ENCODE measurements at places on chromosomes 6 and 20. TPM values are rescaled to one million over a fixed set of nuclear protein-coding genes. Genes with fewer than 3 reads are reported as not detected.
A peak's percentile ranks its signal among the peaks of the same experiment; 100 is the strongest.

- DNase-seq, result no peak
Observed at GRCh38 chr6:124982669-124983068, 20.4 kb downstream of the RNF217 start.

GRCh38 chr6:53811082-53811481 lies 16.3 kb downstream of the LRRC1 start:
- DNase-seq, result no peak

- no peak for DNase-seq
Observed at GRCh38 chr6:157813750-157814455, 9.1 kb upstream of the SNX9 start.

GRCh38 chr20:38809942-38810341 lies 4.4 kb downstream of the PPP1R16B start:
- DNase-seq, result no peak

- no peak for DNase-seq
Observed at GRCh38 chr6:14470671-14471070, 353.1 kb downstream of the CD83 start.

Gene BTN1A1
- not detected for total RNA-seq

Gene TTK
- total RNA-seq, result 32.6 TPM

Gene FAM209A
- 0.77 TPM for total RNA-seq

GRCh38 chr6:51266604-51267003 lies 447.9 kb downstream of the TFAP2B start:
- DNase-seq, result no peak

GRCh38 chr20:38725931-38726803 lies 1.9 kb downstream of the SLC32A1 start:
- no peak for DNase-seq

DNA sequence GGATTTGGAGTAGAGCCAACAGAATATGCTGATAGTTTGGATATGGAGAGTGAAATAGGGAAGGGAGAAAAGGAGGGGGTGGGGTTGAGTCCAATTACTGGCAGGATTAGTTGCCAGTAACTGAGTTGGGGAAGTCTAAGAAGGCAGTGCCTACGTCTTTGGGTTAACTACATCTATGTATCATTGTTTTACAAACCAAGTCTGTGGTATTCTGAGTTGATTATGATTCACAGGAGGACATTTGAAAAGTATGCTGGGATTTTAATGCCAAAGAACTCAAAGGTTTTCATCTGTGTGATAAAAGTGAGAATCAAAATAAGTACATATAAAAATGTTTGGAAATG lies 14.7 kb downstream of the DSE start:
- no peak for DNase-seq

Gene EYA4
- total RNA-seq, result not detected

DNA sequence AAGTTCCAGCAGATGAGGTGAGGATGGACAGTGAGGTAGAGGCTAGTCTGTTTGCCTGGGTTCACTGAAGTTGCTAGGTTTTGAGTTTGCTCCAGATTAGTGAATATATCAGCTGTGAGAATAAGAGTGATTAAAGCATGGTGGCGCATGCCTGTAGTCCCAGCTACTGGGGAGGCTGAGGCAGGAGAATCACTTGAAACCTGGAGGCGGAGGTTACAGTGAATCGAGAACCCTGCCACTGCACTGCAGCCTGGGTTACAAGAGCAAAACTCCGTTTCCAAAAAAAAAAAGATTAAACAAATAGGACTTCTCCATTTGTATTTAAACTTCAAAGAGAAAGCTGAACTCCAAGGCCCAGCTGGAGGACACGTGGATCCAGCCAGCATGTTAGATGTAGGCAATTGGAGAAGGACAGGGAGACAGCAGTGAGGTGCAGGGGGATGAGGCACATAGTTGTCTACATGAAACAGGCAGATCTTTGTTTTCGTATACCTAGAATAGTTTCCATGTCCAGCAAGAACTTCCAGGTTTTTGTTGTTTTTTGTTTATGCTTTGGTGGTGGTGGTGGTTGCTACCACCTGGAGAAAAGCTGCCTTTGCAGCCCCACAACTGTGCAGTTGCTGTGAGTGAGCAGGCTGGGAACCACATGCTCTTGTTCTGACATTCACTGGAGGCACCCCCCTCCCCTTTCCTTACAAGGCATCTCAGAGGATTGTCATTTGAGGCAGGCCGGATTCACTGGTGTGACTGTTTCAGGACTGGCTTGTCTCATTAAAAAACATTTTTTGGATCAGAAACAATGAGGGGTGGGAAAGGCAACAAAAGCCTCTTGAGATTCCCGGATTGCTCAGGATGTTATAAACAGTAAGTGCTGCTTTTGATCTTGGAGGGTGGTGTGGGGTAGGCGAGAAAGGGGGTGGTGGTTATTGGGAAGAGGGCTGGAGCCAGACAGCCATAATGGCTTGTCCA lies 72.3 kb downstream of the JARID2 start:
- no peak for DNase-seq

- no peak for DNase-seq
Observed at GRCh38 chr6:157117431-157118095, 205.8 kb downstream of the TMEM242 start.

GRCh38 chr6:105459049-105459448 lies 56.2 kb upstream of the PREP start:
- DNase-seq, result no peak

DNA sequence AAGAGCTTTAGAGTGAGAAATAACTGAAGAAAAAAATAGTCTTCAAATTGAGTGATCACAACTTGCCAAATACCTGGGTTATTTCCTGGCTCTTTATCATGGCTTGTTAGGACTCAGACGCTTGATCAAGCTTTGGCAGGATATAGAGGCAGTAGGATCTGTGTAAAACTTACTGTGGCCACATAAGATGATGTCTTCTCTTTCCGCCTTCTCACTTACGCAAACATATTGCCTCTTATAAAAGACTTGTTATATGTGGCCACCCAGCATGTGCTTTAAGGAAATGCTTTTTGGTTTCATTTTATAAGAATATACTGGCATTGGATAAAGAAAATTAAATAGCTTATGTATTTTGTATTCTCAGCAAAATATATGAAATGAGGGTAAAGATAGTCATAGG lies 101.8 kb upstream of the AKIRIN2 start:
- DNase-seq, result no peak

Gene PROKR2
- total RNA-seq, result not detected

DNA sequence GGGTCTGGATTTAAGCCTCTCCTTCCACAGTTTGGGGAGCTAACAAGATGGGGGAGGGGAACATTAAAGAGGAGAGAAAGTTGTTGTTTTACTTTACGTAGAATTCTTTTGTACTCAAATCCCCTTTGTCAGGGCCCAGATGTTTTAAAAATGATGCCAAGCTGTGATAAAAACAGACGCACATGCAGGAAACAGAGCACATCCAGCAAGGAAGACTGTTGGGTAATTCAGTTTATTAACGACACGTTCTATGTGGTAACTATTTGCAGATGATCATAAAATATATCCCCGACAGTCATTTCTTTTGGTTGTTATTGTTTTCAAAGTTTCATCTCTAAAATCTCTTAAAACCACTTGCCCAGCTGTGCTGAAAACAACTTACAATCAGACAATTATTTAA lies 307.0 kb upstream of the PRDM1 start:
- no peak for DNase-seq

Gene SIRPD
- total RNA-seq, result not detected

DNA sequence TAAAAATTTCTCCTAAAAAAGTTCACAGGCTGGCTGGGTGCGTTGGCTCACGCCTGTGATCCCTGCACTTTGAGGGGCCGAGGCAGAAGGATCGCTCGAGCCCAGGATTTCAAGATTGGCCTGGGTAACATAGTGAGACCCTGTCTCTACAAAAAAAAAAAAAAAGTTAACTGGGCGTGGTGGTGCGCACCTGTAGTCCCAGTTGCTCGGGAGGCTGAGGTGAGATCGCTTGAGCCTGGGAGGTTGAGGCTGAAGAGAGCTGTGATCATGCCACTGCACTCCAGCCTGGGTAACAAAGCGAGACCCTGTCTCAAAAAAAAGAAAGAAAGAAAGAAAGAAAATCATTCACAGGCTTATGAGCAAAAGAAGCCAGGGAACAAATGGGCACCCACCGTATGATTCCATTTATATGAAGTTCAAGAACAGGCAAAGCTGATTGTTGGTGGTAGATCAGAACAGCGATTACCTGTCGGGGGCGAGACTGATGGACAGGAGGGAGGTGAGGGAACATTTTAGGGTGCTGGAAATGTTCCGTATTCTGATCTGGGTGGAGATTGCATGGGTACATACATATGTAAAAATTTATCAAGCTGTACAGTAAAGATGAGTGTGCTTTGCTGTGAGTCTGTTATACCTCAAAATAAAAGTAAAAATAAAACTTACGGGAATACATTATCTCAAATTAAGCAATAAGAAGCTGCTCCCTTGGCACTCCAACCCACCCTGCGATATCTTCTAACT lies 77.1 kb downstream of the FGD2 start:
- no peak for DNase-seq

- no peak for DNase-seq
Observed at GRCh38 chr20:46394872-46395760, 11.3 kb downstream of the ELMO2 start.

GRCh38 chr6:90087106-90087833 lies 193.0 kb downstream of the GJA10 start:
- DNase-seq, result no peak

Gene GJA10
- not detected for total RNA-seq

DNA sequence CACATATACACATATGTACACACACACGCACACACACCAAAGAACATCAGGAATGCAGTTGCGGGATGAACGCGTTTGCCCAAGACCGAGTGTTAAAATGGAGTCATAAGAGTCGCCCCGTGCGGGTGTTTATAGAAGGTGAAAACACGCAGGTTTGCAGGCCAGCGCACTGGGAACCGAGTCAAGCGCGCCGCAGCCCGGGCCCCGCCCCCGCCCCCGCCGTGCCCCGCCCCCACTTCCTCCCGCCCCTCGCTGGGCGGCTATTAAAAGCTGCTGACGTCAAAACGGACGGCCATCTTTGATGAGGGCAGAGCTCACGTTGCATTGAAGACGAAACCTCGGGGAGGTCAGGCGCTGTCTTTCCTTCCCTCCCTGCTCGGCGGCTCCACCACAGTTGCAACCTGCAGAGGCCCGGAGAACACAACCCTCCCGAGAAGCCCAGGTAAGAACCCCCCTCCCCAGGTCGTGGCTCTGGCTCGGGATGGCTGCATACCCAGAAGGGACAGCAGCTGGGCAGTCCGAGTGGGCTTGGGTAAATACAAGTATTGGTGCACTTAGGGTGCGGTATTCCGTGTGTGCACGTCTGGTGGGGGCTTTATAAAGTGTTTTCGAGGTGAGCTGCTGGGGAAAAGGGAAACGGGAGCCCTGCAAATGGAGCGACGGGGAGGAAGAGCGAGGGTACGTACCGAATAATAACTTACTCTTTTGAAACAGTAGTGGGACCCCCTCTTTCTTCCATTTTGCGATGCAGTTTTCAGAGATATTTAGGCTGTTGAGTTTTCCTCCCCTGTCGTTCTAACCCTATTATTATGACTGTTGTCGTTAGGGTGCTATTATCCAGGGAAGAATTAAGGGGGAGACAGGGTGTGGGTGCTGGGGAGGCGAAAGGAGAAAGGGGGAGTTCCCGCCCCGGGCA lies at the start of gene SNAP25:
SNAP25 (plus strand) TSS at position 295 of the 916 bp plus-strand sequence. CDS start 56,662 bp downstream, outside the sequence.
- DNase-seq, result peak; percentile 54

Gene RALGAPA2
- 24.9 TPM for total RNA-seq

DNA sequence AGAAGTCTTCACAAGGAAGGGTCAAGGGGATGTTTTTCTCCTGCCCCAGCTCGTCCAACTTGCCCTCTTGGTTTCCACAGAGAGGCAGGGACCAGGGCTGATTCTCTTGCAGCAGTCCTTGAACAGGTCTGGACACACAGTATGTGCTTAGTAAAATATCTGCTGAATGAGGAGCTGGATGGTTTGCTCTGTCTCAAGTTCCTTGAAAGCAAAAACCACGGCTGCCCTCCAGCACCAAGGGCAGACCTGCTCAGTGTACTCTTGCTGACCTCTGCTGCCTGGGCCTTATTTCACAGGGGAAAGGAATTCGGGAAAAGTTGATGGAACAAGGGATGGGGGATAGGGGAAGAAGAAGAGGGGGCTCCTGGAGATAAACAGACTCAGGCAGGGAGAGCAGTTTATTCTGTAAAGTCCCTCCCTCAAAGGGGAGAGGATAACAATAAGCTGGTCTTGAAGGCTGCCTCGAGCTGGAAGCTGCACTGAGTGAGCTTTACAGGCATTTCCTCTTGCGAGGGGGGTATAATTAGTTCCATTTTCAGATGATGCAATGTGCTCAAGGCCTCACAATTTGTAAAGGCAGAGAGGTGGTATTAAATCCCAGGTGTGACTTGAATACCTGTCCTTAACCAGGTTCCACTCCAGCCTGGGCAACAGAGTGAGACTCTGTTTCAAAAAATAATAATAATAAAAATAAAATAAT lies 10.3 kb downstream of the KCNK5 start:
- DNase-seq, result no peak

DNA sequence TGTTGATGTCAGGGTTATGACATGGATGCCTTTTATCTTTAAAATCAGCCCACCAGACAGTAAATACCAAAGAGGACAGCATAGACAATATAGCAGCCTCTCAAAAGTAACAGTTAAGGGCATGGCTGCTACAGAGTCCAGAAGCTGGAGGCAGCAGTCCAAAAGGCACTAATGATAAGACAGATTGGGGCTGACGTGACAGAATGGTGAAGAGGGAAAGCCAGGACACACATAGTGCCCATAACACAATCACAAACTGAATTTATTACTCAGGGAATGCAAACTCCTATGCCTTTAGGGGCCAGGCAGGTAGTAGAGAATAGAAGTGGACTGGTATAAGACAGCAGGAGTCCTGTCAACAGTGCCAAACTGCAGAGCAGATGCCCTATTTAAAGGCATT lies 40.7 kb downstream of the TP53INP2 start:
- no peak for DNase-seq

- DNase-seq, result no peak
Observed at GRCh38 chr6:4295058-4295782, 159.8 kb upstream of the ECI2 start.

GRCh38 chr20:54168961-54169862 lies 4.6 kb downstream of the CYP24A1 start:
- DNase-seq, result no peak

DNA sequence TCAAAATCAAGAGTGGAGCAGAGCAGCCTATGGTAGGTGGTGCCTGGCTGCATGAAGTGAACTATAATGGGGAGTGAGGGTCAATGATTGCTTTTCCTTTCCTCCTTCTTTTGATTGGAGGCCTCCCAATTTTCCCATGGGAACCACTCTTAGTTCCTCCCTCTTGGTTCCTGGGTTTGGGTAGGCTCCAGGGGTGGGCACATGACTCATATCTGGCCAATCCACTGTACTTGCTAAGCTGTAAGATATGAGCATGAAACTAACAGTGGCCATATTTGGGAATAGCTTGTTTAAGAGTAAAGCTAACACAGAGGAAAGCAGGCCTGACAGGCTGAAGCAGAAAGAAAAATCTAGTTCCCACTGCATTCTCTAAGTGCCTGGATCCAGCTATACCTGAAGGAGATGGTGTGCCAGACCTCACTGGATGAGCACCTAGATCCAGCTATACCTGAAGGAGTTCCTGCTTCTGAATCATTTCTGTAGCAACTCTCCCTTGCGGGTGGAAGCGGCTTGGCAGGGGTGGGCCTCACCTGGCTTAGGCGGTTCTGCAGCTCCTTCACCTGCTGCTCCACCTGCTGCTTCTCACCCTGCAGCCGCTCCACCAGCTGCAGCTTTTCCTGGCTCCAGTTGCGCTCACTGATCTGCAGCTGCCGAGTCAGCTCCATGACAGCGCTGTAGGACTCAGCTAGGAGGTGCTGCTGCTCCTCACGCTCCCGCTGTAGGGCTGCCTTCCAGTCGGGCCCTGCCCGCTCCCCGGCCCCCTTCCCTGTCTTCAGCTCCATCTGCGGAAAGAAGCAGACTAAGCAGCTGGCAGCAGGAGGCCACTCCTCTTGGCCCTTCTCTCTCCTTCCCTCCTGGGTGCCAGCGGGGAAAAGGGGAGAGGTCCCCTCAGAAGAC lies 29.0 kb upstream of the DSN1 start:
- DNase-seq, result no peak

- peak; percentile 62 for DNase-seq
Observed at GRCh38 chr20:36574366-36575135, 1.2 kb downstream of the TGIF2 start.
